ENCODE measurements at places on chromosomes 2 and 18. TPM values are rescaled to one million over a fixed set of nuclear protein-coding genes. Genes with fewer than 3 reads are reported as not detected.

HOXD10 gene
- total RNA-seq: not detected

DNA sequence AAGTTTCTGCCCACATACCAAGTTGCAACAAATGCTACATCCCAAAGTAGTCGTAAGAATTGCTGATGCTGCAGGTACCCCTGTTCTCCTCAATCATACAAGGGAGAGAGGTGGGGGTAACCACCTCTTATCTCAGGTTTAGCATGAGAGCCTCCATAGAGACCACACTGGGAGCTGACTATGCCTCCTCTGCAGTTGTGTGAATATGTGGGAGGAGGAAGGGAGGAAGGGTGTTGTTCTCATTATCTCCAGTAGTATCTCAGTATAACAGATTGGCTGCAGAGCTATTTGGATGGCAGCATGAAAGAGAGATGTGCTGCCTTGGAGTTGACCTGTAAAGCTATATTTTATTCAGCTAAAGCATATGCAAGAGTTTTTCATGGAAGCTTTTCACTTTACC, 690.7 kb downstream of the KCNJ3 start:
- no peak for DNase-seq

DNA sequence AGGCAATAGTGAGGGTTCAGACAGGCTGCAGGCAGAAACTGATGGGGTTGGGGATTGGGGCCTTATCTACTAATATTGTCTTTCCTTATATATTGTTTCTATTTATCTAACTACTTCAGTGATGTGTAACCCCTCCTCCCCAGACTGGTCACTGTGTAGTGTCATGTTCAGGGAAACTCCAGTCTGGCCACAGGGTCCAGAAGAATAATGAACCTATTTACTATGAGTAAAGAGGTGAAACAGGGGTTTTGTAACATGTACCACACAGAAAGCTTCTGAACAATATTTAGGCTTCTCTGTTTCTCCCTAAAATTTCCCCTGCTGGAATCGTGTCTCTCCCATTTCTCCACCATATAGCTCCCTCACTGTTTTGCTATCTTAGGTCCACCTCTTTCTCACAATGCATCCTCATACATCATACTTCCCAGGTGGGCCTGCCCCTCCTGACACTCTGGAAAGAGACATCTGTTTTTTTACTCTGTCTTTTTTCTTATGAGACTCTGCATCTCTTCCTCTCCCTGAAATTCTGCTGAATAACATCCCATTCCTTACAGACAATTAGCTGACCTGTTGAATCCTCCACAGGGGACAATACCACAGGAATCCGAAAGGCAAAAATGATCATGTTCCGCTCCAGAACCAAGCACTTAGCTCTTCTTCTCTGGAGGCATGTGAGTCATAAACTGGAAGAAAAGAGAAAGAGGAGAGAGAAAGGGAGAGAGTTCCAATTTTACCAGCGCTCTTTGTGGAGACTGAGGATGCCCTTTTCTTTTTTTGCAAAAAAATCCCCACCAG, 154.8 kb downstream of the ZEB2 start:
- no peak for DNase-seq

DNA sequence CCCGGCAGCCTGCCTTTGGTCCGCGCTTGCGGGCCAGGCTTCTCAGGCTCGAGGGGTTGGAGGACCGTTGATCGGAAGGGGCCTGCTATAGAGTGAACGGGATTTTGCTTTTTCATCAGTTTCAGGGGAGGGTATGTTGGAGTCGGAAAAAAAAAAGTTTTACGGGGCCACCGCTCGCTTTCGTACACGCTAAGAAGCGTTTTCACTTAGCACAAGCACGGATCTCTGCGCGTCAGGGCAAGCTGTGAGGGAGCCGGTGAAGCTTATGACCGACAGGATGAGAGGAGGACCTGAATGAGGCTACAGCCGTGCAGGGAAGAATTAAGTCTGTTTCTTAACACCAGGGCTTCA, 443 bp downstream of the CPSF3 start:
- DNase-seq: no peak

- no peak for DNase-seq
Observed at GRCh38 chr2:227378371-227378782, 729 bp downstream of the TM4SF20 start.

DNA sequence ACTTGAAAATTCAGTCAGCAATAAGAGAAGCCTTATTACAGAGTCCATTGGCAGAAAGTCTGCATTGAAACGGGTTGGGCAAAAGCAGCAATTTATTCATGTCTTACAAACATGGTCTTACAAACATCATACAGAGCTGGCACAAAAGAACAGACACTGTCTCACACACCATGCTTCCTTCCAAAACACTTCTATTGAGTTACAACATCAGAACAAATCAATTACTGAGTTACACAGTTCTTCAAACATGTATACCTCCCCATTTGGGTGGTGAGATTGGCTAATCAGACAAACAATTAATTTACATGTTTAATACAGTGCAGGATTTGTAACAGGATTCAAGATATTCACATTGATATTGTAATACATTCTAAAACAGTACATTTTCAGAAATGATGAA, 9.5 kb downstream of the SYT4 start:
- DNase-seq: no peak

- DNase-seq: no peak
Observed at GRCh38 chr2:61288070-61288841, 126.3 kb downstream of the C2orf74 start.

GRCh38 chr2:231928481-231928880, 2.3 kb upstream of the NPPC start:
- DNase-seq: no peak

Data from heart right ventricle (tissue), 16 donors.